ENCODE measurements at places on chromosomes 2 and 18.

DNA sequence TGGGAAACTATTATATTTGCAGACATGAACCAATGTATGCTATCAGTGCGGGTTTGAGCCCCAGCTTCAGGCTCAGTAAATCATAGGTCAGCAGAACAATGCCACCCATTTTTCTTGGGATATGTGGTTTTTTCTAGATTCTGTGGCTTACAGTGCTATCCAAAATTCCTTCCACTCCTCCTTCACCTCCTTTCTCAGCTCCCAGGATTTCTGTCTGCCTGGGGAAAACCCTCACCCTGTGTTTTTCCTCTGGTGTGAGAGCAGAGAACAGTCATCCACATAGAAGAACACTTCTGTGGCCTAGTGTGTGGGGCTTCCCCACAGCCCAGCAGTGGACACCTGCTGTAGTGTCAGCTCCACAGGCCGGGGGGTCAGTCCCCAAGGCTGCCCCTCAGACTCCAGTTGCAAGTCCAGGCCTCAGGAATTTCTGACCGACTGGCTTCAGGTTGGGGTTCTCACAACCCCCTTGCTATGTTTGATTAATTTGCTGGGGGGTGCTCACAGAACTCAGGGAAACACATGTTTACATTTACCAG lies 238.2 kb downstream of the LDLRAD4 start:
- no peak for DNase-seq

GRCh38 chr2:134745023-134745422 lies 26.2 kb upstream of the TMEM163 start:
- DNase-seq: no peak

GRCh38 chr2:53252115-53252514 lies 515.5 kb upstream of the CHAC2 start:
- no peak for DNase-seq

DNA sequence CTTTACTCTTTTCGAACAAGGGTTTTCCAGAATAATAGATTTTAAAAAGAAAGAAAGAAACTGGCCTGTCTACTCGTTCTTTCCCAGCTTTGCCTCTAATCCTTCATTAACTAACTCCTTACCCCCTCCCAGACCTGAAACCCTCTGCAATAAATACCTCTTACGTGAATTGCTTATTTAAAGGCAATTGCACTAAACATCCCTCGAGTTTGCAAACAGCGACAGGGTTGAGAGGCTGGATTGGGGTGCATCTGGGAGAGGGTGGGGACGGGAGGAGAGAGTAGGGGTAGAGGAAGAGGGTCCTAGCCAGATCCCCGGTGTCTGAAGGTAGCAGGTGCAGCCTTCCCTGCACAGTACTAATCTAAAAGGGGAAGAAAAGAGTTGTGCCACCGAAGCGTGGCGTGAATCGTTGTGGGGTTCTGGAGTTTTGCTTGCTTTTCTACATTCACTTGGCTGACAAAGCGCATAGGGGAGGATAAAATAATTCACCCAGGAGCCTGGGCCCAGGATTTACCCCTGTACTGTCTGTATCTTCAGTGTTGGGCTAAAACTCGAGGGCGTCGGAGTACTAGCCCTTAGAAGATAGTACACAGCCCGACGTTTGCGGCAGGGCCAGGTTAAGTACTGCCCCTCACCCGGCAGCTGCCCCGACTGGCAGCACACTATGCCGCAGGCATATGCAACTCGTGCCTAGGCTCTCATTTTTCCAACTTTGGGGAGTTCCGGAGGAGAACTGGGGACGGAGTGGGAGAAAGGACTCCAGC lies 1.9 kb upstream of the NEUROD1 start:
- no peak for DNase-seq

DNA sequence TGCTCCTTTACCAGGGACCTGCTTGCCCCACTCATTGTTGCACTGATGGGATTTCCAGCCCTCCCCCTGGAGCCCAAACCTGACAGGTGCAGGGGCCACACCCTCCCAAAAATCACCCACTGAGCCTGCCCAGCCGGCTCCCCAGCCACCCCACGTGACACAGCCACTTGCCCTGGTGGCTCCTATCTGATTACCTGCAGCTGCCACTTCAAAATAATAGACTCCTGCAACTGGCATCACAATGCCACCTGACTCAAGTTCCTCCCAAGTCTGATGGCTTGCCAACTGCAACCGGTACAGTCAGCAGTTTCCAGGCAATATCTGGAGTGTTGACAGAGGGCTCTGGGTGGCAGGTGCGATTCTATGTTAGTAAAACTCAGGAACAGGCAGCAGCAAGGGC lies 66.2 kb downstream of the CRACDL start:
- no peak for DNase-seq

Data from activated T-helper 1 cell treated with anti-CD3 and anti-CD28 coated beads, Interleukin-2, amount 50 U/mL, for 16 hours (primary cell).